Esophagus mucosa (tissue), 1 donor: ENCODE measurements at places on chromosomes 5 and 9.

- ATAC-seq, result no peak
Observed at GRCh38 chr5:145737578-145737977, 97.6 kb downstream of the PRELID2 start.

GRCh38 chr9:15200111-15200510, 106.9 kb downstream of the TTC39B start:
- no peak for ATAC-seq

GRCh38 chr5:168342151-168342825, 50.8 kb downstream of the WWC1 start:
- no peak for ATAC-seq

DNA sequence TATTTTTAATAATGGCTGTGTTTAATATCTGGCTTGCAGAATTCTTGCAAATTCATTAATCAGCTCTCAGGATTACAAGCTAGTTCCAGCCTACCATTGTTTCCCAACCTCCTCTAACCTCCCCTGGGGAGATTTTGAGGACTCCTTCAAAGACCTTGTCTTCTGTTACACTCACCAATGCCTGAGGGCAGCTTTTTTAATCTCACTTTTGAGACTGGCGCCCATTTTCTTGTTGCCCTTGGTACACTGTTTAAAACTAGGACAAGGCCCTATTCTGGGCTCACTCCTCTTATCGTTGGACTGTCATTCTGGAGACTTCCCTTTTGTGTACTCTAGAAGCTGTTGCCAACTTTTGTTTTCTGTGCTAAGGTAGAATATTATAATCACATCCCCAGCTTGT, 13.6 kb upstream of the EQTN start:
- no peak for ATAC-seq

GRCh38 chr5:2430606-2431005, 320.9 kb downstream of the IRX2 start:
- no peak for ATAC-seq

GRCh38 chr9:90085633-90086032, 480.8 kb downstream of the GADD45G start:
- ATAC-seq, result no peak

DNA sequence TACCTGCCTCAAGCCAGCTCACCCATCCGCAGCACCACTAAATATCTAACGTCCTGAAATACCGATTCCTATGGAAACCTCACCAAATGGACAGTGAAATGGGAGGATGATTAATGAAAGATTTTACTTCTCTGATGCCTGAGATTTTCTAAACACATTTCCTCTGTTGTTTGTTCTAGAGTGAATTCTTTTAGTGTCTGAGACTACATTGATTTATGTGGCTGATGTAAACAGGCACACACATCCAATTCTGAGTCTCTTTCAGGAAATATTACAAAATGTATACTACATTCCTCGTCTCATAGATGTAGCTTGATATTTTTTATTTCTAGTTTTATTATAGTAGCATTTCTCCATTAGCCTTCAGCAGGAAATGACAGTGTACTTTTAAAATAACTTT, 20.5 kb upstream of the ADCY2 start:
- no peak for ATAC-seq

- no peak for ATAC-seq
Observed at GRCh38 chr5:103114440-103114839, 5.5 kb downstream of the GIN1 start.

- no peak for ATAC-seq
Observed at GRCh38 chr9:82722561-82722960, 340.4 kb downstream of the RASEF start.

GRCh38 chr9:130264414-130265350, 878 bp upstream of the HMCN2 start:
- ATAC-seq, result no peak

GRCh38 chr5:12669326-12669725, 765.1 kb upstream of the CTNND2 start:
- ATAC-seq, result no peak

DNA sequence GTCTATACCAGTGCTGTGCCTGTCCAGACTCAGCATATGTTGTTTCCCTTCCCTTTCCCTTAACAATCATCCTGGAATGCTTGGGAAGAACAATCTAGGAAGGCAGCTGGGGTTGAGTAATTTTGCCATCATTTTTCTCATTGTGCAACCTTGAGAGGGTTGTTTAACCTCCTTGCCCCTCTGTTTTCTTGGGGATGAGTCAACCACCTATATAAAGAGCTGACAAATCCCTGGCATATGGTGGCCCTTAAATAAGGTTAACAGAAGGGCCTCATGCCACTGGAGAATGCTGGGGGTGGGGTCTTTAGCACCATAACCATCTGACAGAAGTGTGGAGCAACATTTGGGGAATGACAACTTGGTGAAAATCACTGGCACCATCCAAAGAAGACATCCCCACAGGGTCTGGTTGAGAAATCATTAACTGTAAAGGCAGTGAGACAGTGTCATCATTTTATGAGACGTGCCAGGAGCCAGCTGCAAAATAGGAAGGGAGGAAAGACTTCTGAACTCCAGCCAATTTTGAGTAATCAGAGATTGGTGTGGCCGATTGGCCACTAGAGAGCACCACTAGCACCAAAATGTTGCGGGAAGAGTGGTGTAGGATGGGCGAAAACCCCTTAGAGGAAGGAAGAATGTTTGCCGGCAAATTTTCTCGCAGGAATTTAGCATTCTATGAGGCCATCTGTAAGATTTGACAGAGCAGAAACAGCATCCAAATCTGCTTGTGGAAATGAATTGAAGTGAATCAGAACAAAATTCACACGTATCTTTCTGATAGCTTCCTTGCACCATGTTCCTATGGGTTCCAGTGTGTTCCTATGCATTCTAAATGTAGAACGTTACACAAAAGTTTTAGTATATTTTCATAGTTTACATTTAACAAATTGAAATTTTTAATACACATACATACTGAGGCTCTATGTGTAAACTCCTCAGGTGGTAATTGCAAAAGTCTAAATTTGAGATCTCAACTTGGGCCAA, 113.8 kb downstream of the MSX2 start:
- no peak for ATAC-seq

GRCh38 chr9:38277601-38278200, 114.8 kb upstream of the ALDH1B1 start:
- ATAC-seq, result peak; percentile 74

GRCh38 chr5:134138416-134139376, 24.2 kb downstream of the TCF7 start:
- ATAC-seq, result no peak
